Adipocyte (in vitro differentiated cells): ENCODE measurements at places on chromosomes 16 and 17.

- DNase-seq, result no peak
These were observed 4.8 kb downstream of the CYB5D2 start for GRCh38 chr17:4147751-4148310.

GRCh38 chr17:76452127-76452659 is 759 bp downstream of the UBE2O start:
- no peak for DNase-seq

- no peak for DNase-seq
These were observed 8.7 kb downstream of the DNAI2 start for GRCh38 chr17:74282587-74283370.

DNA sequence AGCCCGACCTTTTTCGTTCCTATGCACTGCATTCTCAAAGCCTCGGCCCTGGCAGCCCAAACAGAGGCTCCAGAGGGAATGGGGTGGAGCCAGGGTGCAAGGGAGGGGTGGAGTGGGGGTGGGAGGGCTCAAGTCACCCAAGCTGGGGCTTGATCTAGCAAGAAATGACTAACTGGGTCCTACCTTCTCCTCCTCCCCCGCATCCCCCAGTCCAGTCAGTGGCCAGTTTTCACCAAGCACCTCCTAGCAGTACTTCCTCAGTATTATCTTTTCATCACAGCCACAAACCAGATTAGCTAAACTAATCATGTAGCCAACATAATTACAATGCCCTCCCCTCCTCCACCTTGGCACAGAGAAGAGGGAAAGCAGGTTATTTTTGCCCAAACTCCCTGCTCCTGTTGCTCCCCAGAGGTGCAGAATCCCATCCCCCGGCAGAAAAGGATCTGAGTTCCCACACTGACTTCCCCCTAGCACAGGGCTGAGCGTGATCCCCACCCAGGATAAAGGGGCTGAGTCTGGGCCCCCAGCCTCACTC is 2.2 kb downstream of the JUP start:
- no peak for DNase-seq

DNA sequence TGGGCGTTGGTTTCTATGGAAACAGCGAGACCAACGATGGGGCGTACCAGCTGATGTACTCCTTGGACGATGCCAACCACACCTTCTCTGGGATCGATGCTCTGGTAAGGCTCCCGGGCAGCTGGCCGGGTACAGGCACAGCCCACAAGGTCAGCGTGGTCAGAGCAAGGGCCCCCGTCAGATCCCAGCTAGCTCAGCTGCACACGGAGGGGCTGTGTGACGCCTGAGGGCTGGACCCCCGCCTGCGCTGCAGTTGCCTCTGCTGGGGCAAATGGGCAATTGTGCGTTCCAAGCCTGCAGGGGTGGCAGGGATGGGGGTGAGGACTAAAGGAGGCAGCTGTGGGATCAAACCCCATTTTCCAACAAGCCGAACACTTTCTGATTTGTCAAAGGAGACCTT is 17.5 kb downstream of the TTYH2 start:
- no peak for DNase-seq

DNA sequence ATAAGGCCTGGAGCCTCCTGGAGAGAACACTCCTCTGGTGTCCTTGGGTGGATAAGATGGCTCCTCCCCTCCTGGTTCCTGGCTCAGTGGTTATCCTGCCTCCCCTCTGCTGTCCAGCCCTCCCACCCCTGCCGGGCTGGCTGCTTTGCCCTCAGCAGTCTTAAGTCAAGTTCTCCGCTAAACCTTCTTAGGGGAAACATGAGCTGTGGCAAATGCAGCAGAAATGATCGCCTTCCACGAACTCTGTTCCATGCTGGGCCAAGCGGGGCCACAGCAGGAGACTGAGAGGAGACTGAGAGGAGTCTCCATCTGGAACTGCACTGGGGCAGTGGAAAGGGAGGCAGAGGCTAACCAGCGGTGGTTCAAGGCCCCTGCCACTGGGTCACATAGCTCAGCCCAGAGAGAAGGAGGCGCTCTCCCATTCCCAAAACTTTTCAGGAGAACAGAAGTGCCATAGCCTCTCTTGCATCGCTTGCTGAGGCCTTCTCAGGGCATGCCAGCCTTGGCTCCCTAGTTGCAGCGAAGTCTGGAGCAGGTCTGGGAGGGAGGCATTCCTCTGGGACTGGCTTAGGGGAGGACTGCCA is 26.9 kb downstream of the TNS4 start:
- peak; percentile 27 for DNase-seq

- no peak for DNase-seq
These were observed 552.7 kb upstream of the PSMD7 start for GRCh38 chr16:73743665-73744496.

DNA sequence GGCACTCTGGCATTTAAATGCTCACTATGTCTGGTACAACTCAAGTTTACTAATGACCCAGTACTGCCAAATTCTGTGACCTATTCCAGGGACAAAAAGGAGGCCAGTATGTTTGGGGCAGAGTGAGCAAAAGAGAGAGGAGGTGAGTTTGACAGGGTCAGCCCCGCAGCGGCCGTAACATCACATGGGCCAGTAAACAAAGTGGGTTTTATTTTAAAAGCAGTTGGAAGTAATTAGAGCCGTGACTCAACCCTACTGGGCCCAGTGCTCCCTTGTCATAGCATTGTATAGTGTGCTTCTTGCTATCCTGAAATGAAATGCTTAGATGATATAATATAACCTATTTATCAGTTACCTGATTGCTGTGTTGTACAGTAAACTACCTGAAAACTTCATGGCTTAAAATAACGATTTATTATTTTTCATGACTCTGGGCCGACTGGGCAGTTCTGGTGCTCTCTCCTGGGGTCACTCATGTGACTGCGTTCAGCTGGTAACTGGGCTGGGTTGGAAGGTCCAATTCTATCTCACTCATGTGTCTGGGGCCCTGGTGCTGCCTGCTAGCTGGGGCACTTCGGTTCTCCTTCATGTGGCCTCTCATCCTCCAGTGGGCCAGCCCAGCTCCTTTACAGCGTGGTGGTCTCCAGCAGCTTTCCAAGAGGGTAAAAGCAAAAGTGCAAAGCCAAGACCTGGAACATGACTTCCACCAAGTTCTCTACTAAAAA is 27.4 kb downstream of the IQCK start:
- DNase-seq, result peak; percentile 45
